ENCODE measurements at places on chromosomes 2 and 18.

DNA sequence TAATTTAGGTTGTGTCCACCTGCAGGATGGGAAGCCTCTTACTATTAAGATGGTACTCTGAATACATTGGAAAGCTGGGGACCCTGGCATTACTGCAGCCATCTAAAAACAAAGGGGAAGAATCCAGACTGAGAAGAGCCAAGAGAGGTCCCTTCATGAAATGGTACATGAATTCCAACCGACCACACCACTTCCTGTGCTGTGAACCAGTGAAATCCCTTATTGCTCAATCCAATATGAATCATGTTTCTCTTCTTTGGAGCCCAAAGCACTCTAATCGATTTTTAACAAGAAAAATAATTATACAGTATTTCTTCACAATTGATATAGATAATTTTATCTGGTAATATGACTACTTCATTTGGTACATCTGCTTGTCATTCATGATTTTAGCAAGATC, 479.7 kb upstream of the RAB6C start:
- no peak for DNase-seq

DNA sequence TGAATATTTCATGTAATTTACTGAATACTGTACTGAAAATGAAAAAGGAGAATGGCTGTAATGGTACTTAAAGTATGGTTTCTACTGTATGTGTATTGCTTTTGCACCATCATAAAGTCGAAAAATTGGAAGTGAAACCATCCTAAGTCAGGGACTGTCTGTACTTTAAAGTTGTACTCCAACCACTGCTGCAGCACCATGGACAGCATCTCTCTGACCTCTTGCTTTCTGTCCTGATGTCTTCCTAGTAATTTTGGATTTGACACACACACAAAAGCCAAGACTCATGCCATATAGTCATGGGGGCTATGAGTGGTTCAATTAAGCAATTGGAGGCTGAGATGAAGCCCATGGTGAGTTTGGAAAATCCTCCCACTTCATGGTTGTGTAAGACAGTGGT, 256.3 kb upstream of the PKDCC start:
- no peak for DNase-seq

DNA sequence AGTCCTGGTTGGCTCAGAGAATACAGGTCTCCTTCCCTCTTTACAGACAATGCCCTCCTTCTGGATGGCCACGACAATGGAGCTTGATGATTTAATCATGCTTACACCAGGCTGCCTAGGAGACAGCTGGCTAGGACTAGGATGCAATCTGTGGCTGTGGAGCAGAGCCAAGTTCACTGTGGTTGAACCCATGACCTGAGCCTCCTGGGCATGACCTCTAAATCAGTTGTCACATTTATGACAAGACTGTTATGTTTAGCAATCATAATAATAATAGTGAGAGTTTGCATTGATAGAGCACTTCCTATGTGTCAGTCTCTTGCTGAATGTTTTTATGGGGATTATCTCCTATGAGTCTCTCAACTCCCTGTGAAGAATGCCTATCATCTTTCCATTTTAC, 244.1 kb downstream of the ICOS start:
- DNase-seq: no peak

GRCh38 chr2:205401511-205401910, 280.8 kb upstream of the NRP2 start:
- DNase-seq: no peak

DNA sequence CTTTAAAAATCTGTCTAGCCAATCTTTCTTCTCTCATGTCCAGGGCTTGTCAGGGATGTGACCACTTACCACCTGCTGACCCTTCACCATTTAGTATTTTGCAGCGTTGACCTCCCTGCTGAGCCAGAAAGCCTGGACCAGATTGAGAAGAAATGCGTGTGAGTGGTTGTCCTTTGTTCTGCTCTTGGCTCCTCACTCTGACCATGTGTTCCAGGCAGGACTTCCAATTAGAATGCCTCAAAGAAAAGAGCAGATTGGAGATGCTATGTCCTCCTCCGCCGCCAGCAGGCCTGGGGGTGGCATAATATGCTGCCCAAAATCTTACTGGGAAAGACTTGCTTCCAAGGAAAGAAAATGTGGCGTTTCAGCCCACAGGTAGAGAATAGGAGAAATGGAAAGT, 894.1 kb downstream of the SLC4A3 start:
- no peak for DNase-seq

DNA sequence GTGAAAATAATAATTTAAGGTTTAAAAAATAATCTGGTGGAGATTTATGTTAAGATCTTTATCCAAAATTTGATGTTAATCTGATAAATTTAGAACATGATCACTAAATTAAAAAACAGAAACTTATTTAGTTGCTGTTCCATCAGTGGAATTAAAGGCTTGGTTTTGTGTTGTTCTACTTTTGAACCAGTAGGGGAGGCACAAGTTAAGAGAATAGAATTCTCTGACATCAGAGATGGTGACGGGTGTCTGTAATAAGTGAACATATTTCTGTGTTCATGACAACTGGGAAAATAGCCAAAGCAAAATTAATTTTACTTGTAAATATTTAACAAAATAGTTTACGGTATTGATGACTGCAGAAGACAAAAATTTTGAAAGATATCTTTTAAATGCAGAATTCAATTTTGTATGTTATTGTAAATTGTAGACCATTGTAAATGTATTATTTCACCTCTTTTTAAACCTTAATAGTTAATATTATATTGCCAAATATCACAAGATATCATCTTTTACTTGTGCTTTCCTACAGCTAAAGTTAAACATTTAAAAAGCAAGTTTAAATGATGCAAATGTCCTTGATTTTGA, 106.0 kb downstream of the UBR3 start:
- DNase-seq: no peak

All from CD4-positive, alpha-beta T cell treated with Interleukin-17A for 4 hours (primary cell).